Large intestine (tissue), 12 donors: ENCODE measurements at places on chromosomes 12 and 14. TPM values are rescaled to one million over a fixed set of nuclear protein-coding genes. Genes with fewer than 3 reads are reported as not detected.

DNA sequence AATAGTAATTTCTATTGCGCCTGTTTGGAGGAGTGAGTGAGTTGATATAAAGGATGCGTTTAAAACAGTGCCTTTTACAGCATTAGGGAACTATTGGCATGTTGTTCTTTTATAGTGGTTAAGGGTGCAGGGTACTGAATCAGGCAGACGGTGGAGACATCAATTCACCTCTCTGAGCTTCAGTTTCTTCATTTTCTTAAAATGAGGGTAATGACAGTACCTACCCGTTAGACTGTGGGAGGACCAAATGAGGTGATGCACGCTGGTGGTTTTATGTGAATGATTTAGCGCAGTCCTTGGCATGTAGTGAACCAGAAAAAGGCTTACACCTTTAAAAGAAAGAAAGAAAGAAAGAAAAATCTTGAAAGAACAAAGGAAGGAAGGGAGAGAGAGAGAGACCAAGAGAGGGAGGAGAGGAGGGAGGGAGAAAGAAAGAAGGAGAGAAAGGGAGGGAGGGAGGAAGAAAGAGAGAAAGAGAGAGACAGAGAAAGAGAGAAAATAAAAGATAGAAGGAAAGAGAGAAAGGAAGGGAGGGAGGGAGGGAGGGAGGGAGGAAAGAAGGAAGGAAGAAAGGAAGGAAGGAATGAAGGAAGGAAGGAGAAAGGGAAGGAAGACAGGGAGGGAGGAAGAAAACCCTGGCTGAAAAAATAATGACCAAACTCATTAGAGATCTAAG, 22.2 kb upstream of the CCND2 start:
- DNase-seq, result no peak

Gene GNS
- 337 TPM for polyA plus RNA-seq

Gene FOXN4
- 0.10 TPM for polyA plus RNA-seq

Gene FAIM2
- 8.9 TPM for polyA plus RNA-seq

GRCh38 chr14:104353221-104353920, 215.0 kb downstream of the KIF26A start:
- no peak for DNase-seq

DNA sequence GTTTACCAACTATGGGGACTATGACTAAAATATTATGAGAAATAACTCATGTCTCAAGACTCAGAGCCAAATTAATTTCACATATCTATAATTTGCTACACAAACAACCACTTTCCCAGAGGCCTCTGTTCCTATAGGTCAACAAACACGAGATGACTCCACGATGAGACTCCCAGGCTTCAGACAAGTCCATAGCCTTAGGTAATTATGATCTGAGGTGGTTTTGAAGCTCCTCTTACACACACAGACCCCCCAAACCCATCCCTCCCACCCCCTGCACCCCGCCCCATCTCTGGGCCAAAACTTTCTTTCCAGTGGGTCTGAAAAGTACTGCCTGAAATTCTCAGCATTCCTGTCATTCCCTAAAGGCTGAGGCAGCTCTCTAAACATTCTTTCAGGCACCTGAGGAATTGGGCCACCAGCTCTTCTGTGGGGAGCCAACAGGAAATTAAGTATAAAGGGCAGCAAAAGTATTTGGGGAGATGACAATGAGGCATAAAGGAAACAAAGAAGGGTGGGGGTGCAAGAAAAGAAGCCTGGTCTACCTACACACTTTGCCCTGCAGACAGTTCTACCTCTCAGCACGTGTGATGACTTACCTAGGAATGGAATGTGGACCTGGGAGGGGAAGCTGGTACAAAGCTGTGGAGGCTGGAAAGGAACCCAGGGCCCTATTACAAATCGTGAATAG, 143.6 kb downstream of the PAWR start:
- DNase-seq, result peak; percentile 87
